Right lobe of liver (tissue), 6 donors: ENCODE measurements at places on chromosomes 1 and 21. TPM values are rescaled to one million over a fixed set of nuclear protein-coding genes. Genes with fewer than 3 reads are reported as not detected.

The TNFAIP8L2 gene
- total RNA-seq = 2.9 TPM

GRCh38 chr1:67004176-67004575, 49.8 kb downstream of the SLC35D1 start:
- H3K4me3 ChIP-seq = no peak overlapping the region
- DNase-seq = no peak
- no peaks in the 10 kb centered on the region for H3K4me1 ChIP-seq
- no peaks in the 10 kb centered on the region for H3K27me3 ChIP-seq
- no peaks in the 10 kb centered on the region for H3K36me3 ChIP-seq

- no peaks in the 10 kb centered on the region for H3K27me3 ChIP-seq
- no peak overlapping the region for H3K4me3 ChIP-seq
Measured at GRCh38 chr1:8120693-8121260, 94.7 kb upstream of the ERRFI1 start.

The KRTAP13-2 gene
- not detected for total RNA-seq

GRCh38 chr1:10720635-10721034, 75.8 kb downstream of the CASZ1 start:
- H3K27ac ChIP-seq = no peak overlapping the region
- H3K36me3 ChIP-seq = no peaks in the 10 kb centered on the region
- H3K4me1 ChIP-seq = peaks cover 11% of the 10 kb centered on the region
- no peaks in the 10 kb centered on the region for H3K27me3 ChIP-seq

GRCh38 chr1:182634306-182635072, 30.3 kb upstream of the RGS16 start:
- H3K4me1 ChIP-seq = no peaks in the 10 kb centered on the region
- H3K4me3 ChIP-seq = no peak overlapping the region
- no peaks in the 10 kb centered on the region for H3K27me3 ChIP-seq
- no peak overlapping the region for H3K27ac ChIP-seq
- no peaks in the 10 kb centered on the region for H3K36me3 ChIP-seq

The CFHR5 gene
- 78.6 TPM for total RNA-seq
